ENCODE measurements at places on chromosomes 16 and 17.

- DNase-seq: no peak
These were observed 30.5 kb downstream of the TANGO6 start for GRCh38 chr16:68873635-68874471.

GRCh38 chr16:82152641-82153112 is 17.3 kb downstream of the MPHOSPH6 start:
- no peak for DNase-seq

GRCh38 chr16:15652293-15653001 is 2.4 kb downstream of the NDE1 start:
- DNase-seq: no peak

DNA sequence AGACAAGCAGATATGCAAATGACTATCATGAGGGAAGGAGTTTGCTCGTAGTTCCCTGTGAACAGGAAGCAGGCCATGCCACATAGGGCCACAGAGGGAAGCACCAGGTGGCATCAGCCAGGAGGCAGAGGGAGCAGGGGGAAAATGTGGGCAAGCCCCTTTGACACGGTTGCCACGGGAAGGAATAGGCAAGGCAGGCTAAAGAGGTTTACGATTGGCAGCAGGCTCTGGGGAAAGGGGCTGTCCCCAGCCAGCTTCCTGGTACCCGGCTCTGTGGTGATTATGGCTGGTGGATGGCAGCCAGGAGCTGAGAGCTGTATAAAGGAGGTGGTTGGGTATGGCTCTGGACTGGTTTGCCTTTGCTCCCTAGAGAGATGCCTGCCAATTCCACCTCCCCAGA is 848 bp downstream of the CES3 start:
- DNase-seq: no peak

- peak; percentile 50 for DNase-seq
These were observed at the start of gene TMEM106A for GRCh38 chr17:43211480-43212402. TSS of gene TMEM106A (plus strand) at chr17:43211875. CDS start at chr17:43213042, 1,167 bp downstream.

DNA sequence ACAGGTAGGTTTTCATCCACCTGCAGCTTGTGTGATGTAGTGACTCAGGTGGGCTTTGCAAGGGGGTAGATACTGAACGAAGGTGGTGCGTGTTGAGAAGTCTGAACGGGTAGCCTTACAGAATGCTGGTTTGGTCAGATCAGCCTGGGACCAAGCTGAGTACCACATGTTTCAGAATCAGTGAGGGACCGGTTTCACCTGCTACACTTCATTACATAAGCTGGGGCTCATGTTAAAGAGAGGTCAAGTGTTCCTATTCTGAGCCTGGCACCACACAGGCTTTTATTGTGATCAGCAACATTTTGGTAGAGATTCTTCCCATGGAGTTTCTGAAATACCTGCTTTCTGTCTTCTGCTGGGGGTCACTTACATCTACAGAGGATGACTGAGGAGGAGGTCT is 207.4 kb upstream of the EEF2KMT start:
- no peak for DNase-seq

GRCh38 chr16:87953308-87954215 is 2.3 kb downstream of the BANP start:
- DNase-seq: no peak

DNA sequence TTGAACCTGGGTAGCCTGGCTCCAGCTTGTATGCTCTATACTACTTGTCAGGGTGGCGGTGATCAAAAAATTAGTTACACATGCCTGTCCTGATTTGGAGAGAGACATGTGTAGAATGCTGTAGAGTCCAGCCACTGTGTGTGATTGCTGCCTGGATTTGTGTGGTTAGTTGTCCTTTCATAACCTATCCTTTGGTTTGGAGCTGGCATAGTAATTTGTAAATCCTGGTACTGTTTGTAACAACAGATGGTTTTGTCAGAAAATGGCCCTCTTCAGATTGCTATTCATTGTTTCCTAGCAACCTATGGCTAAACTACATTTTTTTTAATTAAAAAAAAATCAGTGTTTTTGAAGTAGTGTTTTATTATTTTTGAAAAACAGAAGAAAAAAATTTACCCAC is 30.5 kb downstream of the ETV4 start:
- no peak for DNase-seq

- DNase-seq: no peak
These were observed 8.7 kb downstream of the GRN start for GRCh38 chr17:44353672-44354331.

GRCh38 chr17:81831957-81832607 is 1.0 kb downstream of the MCRIP1 start:
- DNase-seq: peak; percentile 10

GRCh38 chr17:49210158-49211029 is at the start of the genes ABI3 and GNGT2:
TSS of gene ABI3 (plus strand) at chr17:49210707. CDS start at chr17:49210725, 18 bp downstream.
TSS of gene GNGT2 (minus strand) at chr17:49210574. CDS start at chr17:49207422, 3,152 bp downstream.
- DNase-seq: no peak

DNA sequence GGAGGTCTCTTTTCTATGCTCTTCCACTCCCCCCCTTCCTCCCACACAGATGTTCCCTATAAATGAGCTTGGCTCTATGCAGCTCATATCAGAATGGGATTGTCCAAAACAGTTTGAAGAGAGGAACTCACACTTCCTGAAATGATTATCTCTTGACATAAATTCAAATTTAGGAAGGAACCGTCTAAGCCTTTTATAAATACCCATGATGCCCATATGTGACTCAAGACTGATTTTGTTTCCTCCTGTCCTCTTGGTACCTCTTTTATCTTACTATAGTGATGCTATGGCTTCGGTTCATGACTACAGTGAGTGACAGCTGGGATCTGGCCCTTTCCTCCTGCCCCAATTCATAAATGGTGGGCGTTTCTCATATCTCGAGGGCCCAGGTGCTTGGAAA is 16.6 kb upstream of the TERF2 start:
- DNase-seq: no peak

DNA sequence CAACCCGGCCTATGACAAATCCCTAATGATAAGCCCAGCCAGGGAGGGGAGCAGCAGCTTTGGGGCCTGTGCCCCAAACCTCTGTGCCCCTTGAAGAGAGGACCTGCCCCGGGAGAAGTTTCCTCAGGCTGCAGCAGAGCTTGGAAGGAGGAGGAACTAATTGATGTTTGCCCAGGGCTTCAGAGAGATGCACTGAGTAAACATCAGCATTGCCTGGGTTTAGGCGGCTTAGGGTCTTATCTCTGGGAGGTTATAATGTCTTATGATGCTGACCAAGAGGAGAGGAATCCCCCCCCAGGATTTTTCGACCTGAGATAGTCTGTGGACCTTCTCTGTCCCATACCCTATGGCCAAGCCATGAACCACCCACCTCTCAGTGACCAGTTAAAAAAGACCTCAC is 148.7 kb upstream of the SDK2 start:
- no peak for DNase-seq

- no peak for DNase-seq
These were observed 33.0 kb downstream of the NTN1 start for GRCh38 chr17:9054126-9054975.

DNA sequence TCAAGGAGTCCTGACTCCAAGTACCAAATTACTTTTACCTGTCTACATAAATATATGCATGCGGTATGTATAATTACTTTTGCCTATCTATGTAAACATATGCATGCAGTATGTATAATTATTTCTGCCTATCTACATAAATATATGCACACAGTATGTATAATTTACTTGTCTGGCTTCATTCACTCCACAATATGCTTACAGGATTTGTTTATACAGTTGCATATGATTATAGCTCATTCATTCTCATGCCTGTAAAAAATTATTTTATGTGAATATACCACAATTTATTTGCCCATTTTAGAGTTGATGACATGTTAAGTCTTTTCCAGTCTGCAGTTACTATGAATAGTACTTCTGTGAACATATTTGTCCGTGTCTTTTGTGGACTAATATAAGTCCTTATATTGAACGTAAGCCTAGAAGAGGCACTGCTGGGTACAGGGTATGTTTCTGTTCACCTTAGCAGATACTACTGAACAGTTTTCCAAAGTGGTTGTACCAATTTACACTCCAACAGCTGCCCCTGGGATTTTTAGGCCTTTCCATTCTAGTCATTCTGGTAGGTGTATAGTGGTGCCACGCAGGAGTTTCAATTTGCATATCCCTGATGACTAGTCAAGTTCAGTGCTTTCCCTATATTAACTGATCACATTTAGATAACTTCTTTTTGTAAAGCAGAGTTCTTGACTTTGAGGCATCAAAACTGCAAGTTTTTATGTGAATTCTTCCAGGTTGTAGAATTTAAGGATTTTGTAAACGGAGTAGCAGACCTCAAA is 47.0 kb downstream of the MARVELD3 start:
- no peak for DNase-seq

GRCh38 chr16:22941970-22942501 is 128.1 kb downstream of the HS3ST2 start:
- DNase-seq: no peak

- DNase-seq: no peak
These were observed 1406.0 kb upstream of the CDH8 start for GRCh38 chr16:63442246-63442645.

DNA sequence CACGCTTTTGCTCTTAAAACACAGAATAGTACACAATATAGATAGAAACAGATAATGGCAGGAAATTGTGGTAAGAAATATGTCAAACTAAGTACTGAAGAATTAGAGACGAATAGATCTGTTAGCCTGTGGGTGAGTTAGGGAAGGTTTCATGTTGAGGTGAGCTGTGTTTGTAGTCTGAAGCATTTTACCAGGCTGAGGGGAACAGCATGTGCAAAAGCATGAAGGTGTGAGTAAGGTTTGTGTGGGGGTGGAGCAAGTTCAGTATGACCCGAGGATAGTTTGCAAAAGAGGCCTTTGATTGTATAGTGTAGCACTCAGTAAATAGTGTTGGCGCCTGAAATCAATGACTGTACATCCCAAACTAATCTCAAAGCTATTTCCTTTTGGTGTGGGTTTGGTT is 13.8 kb downstream of the IGSF6 start:
- DNase-seq: no peak

DNA sequence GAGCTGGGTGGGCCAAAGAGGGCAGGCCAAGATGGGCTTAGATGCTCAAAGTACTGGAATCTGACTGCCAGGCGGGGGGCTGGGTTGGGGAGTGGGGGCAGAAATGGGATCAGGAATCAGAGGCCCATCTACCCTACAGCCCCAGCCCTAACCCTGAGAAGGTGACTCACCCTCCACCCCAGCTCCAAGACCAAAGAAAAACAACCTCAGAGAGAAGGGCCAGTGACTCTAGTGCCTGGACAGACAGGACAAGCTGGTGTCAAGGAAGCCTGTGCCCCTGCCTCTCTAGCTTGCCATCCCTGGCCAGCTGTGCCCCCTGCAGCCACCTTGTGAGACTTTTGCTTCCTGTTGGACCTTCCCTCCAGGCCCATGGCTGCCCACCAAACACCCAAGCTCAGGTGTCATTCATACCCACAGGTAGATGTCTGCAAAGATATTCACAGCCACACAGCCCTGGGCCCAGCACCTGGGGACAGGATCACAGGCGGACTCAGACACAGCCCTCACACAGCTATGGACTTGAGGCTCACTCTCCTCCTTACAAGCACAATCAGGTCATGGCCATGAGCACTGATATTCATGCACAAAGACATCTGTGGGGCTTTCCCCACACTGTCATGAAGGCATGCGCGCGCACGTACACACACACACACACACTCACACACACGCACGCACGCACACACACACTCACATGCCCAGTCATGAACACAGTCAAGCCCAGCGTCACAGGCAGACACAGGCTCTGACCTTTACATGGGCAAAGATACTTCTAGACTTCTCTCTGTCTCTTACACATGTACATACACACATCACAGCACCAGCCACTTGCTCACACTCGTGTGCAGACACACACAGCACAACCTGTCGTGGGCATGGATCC is 2.8 kb downstream of the WNT3 start:
- DNase-seq: no peak

DNA sequence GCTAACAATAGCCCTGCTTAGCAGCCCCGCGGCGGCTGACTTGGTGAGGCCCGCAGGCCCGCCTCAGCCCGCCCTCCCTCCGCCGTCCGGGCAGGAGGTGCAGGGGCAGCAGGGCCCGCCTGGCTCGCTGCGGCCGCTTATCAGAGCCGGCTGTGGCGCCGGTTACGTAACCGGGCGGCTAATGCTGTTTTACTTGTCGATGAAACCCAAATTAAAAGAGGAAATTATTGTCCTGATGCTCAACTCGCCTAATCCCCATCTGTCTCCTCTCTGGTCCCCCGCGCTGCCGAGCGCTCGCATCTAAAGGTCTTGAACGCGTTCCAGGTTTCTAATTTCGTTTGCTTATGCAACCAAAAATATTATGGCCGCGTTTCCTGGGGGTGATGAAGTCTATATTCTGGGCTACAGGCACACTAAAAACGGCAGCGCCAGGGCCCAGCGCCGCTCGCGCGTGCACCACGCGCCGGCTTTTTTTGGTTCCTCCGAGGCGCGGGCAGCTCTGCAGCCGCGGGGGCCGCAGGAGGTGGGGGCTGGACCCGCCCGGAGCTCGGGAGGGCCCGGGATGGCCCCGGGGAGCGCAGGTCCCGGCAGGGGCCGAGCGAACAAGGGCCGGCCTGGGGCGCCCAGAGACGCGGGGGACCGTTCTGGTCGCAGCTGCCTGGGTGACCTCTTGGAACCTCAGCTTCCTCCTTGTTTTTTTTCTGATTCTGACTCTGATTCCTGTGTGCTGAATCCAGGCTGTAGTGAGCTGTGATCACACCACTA is 65.2 kb upstream of the TOB1 start:
- DNase-seq: peak; percentile 30

Measured in hematopoietic multipotent progenitor cell treated with erythropoietin and hydrocortisone succinate and interleukin-3 and kit ligand, for 17 days (in vitro differentiated cells).